Stimulated activated naive CD4-positive, alpha-beta T cell (primary cell): ENCODE measurements at places on chromosomes 6 and 20.
A peak's percentile ranks its signal among the peaks of the same experiment; 100 is the strongest.

- DNase-seq, result no peak
These were observed 40.7 kb upstream of the UBR2 start for GRCh38 chr6:42522942-42523814.

GRCh38 chr6:134134654-134135053, 82.2 kb upstream of the SLC2A12 start:
- DNase-seq, result no peak

DNA sequence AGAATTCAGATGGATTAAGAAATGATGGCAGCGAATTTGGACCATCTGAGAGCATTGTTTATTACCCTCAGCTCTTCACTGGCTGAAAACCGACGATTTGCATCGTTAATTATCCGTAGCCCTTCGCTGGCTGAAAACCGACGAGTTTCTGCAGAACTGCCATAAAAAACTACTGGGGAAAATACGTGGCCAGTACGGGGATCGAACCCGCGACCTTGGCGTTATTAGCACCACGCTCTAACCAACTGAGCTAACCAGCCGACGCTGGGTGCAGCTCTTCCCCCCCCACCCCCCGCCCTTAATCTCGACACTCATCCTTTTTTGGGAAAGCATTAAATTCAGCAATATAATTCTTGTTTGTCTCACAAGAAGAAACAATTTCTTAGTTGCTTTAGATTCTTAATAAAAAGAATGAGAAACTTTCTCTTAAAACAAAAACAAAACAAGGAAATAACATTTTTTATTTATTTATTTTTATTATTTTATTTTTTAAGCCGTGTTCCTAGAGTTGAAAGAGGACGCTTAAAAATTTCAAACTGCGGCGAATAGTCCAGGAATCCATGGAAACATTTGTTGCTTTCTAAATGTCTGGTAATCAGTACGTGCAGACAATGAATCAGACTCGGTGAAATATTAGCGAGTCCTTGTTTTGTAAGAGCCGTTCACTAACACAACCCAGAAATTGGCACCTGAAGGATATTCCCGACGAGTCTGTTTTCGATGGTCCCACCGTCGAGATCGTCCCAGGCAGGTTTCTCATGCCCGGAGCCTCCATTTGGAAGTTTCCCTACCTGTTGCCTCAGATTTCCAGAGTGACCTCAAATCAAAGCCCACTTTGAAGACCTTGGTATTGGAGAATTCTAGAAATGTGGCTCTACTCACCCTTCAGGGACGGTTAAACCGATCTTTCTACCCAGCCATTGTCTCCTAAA, 27.8 kb downstream of the PRSS16 start:
- no peak for DNase-seq

DNA sequence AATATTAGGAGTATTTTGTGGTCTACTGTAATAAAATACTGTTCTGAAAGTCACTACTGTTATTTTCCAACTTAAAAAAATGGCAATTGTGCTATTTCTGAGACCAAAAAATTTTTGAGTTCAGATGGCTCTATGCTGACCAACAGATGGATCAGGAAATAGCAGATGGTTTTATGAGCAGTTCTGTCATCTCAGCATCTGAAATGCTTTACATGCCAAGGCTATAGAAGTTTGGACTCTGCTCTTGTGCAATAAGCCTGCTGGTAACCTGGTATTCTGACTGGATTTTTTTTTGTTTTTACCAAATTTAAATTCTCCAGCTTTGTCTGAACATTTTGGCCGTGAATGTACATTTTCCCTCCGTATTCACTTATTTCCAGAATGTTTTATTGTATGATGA, 1127.5 kb downstream of the GRIK2 start:
- DNase-seq, result no peak

GRCh38 chr20:54848984-54849538, 373.7 kb downstream of the DOK5 start:
- no peak for DNase-seq

GRCh38 chr6:141117874-141118273, 1014.9 kb upstream of the GJE1 start:
- no peak for DNase-seq

- no peak for DNase-seq
These were observed 10.8 kb upstream of the ZBTB24 start for GRCh38 chr6:109493865-109494264.

- peak; percentile 5 for DNase-seq
These were observed 69.4 kb downstream of the CPNE5 start for GRCh38 chr6:36769676-36770499.

DNA sequence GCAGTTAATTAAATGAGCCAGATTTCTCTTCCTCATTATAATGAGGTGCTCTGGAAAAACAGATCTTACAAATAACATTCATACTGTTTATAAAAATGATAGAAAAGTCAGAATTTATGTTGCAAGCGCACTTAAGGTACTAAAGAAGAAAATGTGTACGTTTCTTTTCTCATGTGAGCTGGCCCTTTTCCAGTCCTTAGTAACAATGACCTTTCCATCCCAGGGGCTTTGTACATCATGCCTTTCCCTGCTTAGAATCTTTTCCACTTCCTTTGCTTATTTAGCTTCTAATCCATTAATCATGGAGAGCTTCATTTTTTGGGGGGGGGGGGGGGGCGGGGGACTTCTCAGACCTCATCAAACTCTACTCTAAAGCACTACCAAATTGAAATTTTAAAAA, 4.8 kb downstream of the FBXO5 start:
- DNase-seq, result no peak

DNA sequence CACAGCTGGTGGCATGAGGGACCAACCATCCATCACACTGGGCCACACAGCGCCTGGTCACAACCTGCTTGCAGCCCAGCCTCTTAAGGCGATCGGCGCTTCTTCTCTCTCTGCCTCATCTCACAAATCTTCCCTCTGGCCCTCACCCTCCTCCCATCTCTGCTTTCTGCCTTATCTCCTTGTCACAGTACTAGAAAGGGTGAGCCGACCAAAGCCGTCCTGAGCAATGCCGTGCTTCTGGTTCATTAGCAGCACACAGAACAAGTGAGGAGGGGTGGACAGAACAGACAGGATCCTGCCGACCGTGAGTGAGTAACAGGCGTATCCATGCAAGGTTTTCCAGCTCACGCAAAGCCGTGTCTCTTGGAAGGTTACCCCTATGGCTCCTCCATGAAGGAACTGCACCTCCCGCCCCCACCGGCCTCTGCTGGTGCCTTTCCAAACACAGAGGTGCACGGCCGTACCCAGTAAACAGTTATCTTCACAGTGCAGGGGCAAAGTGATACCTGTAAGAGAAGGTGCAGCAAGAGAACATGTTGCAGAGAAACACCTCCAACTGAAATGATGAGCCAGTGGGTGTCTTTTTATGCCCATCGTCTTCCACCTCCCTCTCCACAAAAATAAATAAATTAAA, 331.7 kb downstream of the FARS2 start:
- DNase-seq, result no peak

- no peak for DNase-seq
These were observed 443.1 kb upstream of the OPRM1 start for GRCh38 chr6:153595903-153596302.

DNA sequence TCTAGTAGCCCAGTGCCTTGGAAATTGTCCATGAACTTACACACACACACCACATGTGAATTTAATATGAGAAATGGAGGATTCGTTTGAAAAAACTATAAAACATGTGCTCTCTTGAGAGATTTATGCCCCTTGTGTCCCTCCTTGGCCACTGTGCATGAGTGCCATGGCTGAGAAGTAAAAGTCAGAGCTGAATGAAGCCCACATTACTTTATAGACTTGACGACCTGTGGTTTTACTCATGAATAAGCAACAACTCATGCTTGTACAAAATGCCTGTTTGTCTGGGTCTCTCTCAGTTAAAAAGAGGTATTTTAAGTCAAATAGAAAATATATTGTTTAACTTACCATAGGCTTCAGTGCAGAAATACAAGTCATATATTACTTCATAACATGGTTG, 102.7 kb downstream of the KCNQ5 start:
- DNase-seq, result no peak

- DNase-seq, result no peak
These were observed 6.9 kb upstream of the CD40 start for GRCh38 chr20:46111028-46111835.

GRCh38 chr20:32806356-32806755, 13.4 kb upstream of the MAPRE1 start:
- no peak for DNase-seq

- no peak for DNase-seq
These were observed 4.2 kb downstream of the SSTR4 start for GRCh38 chr20:23039136-23039875.

- DNase-seq, result no peak
These were observed 102.4 kb downstream of the AHI1 start for GRCh38 chr6:135395136-135395535.

DNA sequence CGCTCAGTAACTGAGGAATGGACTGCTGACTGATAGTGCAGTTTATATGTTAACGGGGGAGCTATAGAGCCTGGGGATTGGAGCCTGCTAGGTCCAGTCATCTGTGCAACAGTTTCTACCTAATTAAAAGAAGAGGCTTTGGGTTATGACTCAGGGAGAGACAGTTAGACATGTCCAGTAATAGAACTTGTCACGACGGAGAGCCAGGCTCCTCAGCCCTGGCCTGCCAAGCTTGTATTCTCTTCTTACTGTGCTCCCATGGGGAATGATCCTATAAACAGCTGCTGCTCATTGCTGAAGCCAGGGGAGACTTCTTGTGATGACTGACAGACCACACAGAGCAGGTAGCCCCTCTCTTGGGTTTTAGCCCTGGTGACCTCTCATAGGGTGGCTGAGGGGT, 69.3 kb downstream of the SYNJ2 start:
- no peak for DNase-seq
